Stimulated activated CD8-positive, alpha-beta memory T cell treated with anti-CD3 and anti-CD28 coated beads, Interleukin-7, amount 100 ng/mL, for 1 hour (primary cell): ENCODE measurements at places on chromosomes 2 and 18.

DNA sequence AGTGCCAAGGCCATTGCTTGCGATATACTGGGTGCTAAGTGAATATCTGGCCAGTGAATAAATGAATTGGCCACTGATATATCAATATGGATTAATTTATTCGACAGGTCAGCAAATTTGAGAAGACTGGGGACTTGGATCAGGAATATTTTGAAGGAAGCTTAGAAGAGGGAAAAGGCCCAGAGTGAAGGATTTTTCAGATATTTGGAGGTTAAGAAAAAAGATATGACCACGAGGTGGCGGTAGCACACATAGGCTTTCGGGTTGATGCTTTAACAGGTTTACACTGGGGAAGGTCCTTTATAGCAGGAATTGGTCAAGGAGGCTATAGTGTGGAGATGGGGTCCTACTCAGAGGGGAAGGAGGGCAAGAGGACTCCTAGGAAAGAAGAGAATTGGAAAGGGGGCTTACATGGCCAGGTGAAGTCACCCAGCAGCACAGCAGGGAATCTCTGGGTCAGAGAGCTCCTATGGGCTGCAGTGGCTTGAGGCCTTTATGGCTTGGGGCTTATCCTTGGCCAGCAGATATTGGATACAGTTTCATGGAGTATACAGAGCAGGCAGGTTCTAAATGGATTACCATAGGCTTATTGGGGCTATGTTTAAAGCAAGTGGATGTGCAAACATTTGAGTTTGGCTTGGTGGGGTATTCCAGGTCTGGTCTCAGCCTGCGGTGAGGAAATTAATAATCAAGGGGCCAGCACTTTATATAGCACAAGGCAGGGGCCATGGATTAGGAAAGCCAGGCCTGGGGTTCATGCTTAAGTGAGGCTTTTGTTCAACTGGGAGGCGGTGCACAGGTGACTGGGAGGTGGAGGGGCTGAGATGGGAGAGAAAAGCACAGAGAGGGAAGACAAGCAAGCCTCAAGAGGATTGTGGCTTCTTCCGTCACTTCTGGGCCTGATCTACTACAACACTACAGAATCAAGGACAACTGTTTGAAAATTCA, 9.7 kb downstream of the IL1RN start:
- DNase-seq: no peak

DNA sequence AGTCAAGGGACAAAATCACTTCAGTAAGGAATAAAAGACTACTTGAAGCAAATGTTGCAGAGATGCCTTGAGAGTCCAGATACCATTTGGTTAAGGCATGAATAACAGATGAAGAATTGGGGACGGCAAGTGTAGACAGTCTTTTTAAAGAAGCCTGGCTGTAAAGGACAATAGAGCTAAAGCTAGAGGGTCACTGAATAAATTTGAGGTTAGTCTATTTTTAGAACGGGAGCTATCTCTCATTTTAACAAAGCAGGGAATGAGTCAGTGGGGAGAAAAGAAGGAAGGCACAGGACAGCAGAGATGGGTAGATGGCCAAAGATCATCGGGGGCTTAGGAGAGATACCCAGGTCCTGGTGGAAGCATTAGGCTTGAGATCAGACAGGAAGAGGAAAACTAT, 30.6 kb upstream of the CHN1 start:
- no peak for DNase-seq

- no peak for DNase-seq
These were observed 44.0 kb downstream of the ACKR3 start for GRCh38 chr2:236613612-236614011.

DNA sequence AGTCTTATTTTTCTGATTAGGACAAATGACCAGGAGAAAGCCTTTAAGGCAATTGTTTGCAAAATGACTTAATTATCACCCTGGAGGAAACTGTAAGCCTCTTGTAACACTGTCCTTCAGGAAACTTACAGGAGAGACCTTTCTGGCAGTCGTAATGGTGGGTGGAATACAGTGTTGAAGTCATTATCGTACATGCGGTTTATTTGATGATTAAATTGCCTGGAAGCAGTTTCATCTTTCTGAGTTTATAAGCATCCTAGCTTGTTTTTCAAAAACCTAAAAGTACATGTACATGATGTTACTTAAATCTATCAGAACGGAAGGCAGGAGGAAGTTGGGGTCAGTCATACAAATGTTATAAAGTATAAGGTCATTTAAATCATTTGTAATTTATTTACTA, 86.2 kb upstream of the RAB27B start:
- no peak for DNase-seq

DNA sequence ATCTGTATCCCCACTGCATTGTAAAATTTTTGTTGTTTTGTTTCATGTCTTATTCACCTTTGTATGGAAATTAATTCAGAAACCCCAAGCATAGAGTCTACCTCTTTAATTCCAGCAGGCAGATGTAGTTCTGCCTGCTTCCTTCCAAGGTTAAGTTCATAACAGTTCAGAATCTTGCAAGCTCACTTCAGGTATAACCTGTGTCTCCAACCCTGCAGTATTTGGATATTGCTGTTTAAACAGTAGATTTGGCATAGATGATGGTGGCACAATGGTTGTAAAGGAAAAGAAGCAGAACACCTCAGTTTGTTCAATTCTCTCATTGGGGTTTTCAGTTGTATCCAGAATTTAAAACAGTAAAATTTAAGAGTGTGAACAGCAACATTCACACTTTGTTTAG, 21.2 kb downstream of the SULT1C2 start:
- DNase-seq: no peak

GRCh38 chr18:49178736-49179135, 228.0 kb upstream of the SMAD7 start:
- DNase-seq: no peak

- no peak for DNase-seq
These were observed 345.5 kb downstream of the SETBP1 start for GRCh38 chr18:45026162-45026561.

- DNase-seq: no peak
These were observed 5.9 kb downstream of the GALR1 start for GRCh38 chr18:77255426-77256105.
